ENCODE measurements at places on chromosomes 6 and 20.

DNA sequence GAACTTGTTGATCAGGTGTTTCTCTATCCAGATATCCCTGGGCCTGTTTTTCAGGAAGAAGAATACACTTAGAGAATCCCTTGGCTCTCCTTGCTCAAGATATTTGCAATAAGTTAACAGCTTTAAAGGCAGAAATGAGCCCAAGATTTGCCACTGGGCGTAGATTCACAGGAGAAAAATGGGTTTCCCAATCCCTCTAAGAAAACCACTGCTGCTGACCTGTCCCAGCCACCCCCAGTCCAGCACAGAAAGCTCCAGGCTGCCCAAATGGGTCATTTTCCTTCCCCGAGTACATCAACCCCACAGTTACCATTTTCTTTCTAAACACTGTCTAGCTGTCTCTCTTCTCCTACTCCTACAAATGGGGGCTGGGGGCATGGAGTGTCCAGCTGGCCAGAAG is 67.3 kb downstream of the ANKRD60 start:
- no peak for DNase-seq

DNA sequence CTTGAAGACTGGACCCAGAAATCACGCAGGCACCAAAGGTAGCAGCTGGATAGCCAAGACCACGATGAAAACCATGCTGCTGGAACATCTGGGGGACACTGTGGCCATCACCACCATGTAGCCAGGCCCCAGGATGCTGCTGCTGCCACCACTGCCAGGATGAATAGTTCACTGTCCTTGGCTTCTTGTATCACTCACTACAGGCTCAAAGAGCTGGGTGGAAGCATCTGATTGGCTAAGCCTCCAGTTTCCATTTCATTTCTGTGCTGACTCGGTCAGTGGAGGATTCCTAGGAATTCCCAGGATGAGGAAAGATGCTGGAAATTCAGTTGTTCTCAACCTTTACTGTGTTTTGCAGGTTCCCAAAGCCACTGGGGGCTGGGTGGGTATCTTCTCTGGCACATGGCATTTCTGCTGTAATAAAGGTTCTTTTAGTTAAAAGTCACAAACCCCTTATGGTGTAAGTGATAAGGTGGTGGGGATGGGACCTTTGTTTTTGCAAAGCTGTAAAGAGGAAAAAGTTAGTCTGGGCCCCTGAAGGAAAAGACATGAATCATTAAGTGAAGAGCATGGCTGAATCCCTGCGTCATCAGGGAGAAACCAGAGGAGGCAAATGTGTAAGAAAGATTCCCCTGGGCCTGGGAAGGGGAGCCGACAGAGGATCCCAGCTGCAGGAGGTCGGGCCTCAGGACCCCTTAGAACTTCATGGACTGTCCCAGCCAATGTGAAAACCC is 75.6 kb upstream of the RNF24 start:
- DNase-seq: no peak

GRCh38 chr6:96234444-96234843 is 218.7 kb downstream of the FUT9 start:
- DNase-seq: no peak

GRCh38 chr20:50304923-50305635 is 114.4 kb downstream of the CEBPB start:
- no peak for DNase-seq

GRCh38 chr6:16408766-16409165 is 170.4 kb downstream of the GMPR start:
- DNase-seq: no peak

- no peak for DNase-seq
Observed at GRCh38 chr6:122352981-122353664, 46.3 kb upstream of the HSF2 start.

- DNase-seq: no peak
Observed at GRCh38 chr6:30265181-30265580, 52.0 kb upstream of the TRIM26 start.

DNA sequence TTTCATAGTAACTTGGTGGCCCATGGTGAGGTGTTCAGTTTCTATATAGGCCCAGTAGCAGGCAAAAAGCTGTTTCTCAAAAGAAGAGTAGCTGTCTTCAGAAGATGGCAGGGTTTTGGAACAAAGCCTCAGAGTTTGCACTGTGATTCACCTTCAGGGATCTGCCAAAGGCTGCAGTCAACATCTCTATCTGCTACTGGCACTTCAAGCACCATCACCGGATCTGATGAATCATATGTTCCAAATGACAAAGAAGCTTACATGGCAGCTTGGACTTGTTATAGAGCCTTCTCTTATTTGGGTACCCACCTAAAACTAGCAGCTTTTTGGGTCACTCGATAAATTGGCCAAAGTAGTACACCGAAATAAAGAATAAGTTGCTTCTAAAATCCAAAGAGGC is 39.5 kb downstream of the PKIB start:
- no peak for DNase-seq

DNA sequence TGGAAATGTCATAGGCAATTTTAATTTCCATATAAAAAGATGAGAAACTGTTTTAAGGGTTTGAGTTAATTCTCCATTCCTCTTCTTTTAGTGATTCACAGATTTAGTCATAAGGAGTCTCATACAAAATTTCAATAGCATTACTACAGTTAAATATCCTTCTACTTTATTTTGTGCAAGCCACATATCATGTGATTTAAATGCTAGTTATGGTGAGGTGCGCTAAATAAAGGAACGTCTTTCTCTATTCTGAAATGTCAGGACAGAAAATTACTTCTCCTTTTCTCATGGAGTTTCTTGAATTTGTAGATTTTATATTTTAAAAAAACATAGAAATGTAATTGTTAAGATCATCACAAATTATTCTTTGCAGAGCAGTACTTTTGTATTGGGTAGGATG is 50.0 kb upstream of the SUPT3H start:
- DNase-seq: no peak

- no peak for DNase-seq
Observed at GRCh38 chr6:91669154-91669870, 1082.4 kb upstream of the MAP3K7 start.

DNA sequence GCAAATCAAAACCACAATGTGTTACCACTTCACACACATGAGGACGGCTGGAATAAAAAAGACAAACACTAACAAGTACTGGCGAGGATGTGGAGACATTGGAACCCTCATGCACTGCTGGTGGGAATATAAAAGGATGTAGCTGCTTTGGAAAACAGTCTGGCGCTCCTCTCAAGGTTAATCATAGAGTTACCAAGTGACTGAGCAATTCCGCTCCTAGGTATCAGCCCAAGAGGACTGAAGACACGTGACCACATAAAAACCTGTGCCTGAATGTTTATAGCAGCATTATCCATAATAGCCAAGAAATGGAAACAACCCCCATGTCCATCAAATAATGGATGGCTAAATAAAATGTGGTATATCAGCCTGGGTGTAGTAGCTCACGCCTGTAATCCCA is 45.0 kb downstream of the VSTM2L start:
- no peak for DNase-seq

- no peak for DNase-seq
Observed at GRCh38 chr6:139841794-139842215, 467.4 kb upstream of the CITED2 start.

- no peak for DNase-seq
Observed at GRCh38 chr6:158358450-158359077, 46.3 kb downstream of the TULP4 start.

- DNase-seq: no peak
Observed at GRCh38 chr20:46367967-46368901, 38.2 kb downstream of the ELMO2 start.

GRCh38 chr6:137676888-137677287 is 182.7 kb upstream of the OLIG3 start:
- peak; percentile 32 for DNase-seq

DNA sequence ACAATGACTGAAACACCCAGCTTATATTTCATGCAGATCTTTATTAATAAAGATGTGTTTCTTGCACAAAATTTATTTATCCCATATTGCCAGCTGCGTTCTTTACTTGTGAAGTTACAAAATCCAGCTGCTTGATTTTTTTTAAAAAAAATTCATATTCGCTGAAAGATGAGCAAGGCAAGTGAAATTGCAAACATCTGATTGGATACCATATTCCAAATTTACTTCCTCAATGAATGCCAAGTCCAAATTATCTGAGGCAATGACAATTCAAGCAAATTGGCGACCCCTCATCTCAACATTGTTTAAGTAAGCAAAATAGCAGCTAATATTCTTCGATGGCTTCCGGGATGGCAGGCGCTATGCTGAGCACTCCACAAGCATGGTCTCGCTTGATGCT is 37.7 kb downstream of the ZFP64 start:
- DNase-seq: no peak

GRCh38 chr20:9235518-9235917 is 166.6 kb downstream of the PLCB4 start:
- DNase-seq: no peak

DNA sequence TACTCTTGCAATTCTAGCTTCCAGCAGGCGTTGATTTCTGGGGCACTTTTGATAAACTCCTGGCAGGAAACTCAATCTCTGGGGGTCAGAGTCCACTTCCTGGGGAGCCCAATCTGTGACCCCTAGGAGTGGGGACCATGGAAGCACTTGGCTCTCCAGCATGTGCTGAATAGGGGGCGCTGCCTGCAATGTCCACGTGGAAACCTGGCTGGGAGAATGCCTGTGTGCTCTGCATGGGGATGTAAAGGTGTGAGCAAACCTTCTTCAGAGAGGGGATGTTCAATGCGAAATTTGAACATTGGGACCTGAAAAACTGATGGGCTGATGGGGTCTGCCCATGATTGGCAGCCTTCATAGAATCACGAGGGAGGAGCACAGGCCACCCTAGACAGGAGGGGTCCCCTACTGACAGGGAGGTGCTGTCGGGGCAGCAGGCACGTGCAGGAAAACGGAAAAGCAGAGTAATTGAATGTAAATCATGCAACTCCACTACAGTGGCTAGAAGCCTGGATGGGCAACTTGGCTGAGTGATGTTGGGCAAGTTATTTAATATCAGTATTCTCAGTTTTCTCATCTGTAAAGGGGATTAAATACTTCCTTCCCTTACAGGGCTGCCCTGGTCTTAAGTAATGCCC is 47.8 kb downstream of the CEP43 start:
- no peak for DNase-seq

GRCh38 chr6:85468326-85468725 is 18.4 kb downstream of the NT5E start:
- no peak for DNase-seq
